ENCODE measurements at places on chromosomes 4 and X. TPM values are rescaled to one million over a fixed set of nuclear protein-coding genes. Genes with fewer than 3 reads are reported as not detected.

Gene SLC49A3
- total RNA-seq: 0.72 TPM

Gene SOD3
- total RNA-seq: not detected

Gene PSAPL1
- not detected for total RNA-seq

Gene LDB2
- not detected for total RNA-seq

Gene SLITRK4
- not detected for total RNA-seq

All from activated CD4-positive, alpha-beta T cell treated with anti-CD3 and anti-CD28 coated beads, Interleukin-2, amount 10 ng/mL, durations not matched to agents 24 days and 14 days (primary cell).